Stimulated activated CD4-positive, alpha-beta T cell treated with anti-CD3 and anti-CD28 coated beads, Interleukin-15, amount 100 ng/mL, for 48 hours (primary cell): ENCODE measurements at places on chromosomes 5 and 9.

DNA sequence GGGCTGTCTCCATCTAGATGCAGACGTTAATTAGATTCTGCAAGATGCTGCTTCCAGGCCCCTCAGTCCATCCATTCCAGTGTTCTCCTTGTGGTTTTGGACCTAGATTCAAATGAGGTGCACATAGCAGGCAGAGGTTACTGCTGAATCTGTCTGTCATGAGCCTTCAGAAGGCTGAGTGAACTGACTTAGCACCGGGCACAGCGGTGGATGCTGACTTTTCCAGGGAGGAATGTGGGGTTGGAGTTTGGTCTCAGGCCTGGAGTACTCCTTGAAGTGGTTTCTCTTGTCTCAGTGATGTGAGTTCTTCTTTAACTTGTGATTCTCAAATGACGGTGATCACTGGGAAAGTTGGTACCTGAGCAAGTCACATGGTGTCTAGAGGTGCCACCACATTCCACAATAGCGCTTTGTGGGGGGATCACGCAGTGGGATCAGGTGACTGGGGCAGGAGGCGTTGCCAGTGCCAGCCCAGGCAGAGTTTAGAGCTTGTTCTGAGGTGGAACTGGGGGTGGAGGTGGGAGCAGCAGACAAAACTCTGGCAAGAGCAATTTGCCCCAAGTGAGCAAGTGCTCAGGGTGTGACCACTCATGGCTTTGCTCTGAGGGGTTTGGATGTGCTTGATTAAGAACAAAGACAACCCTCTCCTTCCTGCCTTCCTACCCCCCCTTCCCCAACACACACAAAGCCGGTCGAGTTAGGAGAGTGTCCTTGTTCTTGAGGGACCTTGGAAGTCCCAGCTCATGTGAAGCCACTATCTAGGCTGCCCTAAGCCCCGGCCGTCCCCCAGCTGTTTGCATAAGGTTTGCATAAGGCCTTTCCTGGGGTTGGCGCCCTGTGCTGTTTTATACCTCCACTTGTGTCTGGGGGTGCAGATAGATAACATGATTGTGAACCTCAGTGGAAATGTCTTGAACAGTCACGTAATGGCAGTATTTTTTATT is 25.1 kb downstream of the JADE2 start:
- no peak for DNase-seq

DNA sequence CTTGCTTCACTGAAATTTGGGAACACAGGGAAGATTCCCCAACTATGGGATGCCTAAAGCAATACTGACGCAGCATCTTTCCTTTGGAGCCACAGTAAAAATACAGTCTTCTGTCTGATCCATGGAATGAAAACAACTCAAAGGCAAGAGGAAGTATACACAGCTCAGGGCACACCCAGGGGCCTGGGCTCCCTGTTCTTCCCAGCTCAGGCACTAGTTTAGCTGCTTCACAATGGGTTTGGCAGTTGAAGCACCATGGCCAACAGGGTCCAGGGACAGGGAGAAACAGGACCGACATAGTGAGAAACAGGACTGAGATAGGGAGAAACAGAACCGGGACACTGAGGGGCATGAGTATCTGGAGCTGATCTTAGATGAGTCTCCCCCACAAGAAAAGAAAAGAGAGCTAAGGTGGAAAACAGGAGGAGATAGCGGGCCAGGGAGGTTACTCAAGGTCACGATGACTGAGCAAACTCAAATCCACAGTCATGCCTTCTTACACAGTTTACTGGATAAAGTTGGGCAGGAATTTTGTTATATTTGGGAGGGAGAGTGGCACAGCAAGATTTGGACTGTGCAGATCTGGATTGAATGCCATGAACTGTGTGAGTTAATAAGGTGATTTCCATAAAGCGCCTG is 198.8 kb downstream of the SMARCA2 start:
- no peak for DNase-seq

DNA sequence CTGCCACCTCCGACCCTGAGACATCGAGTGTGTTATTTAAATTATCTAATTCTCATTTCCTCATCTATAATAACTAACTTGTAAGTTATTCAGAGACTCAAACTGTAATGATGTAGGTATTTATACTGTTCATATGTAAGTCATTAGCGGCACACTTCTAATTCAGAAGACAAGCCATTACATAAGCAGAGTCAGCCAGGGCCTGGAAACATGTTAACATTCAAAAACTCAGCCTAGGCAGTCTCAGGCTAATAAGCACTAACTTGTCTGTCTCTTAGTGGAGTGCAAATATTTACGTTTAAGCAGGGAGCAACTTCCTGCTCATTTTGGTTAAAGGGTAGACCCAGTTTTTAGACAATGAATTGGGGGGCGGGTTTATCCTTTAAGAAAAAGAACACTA is 598.4 kb downstream of the ACTL7B start:
- DNase-seq: no peak

GRCh38 chr5:164073081-164073480 is 567.7 kb downstream of the MAT2B start:
- DNase-seq: no peak

DNA sequence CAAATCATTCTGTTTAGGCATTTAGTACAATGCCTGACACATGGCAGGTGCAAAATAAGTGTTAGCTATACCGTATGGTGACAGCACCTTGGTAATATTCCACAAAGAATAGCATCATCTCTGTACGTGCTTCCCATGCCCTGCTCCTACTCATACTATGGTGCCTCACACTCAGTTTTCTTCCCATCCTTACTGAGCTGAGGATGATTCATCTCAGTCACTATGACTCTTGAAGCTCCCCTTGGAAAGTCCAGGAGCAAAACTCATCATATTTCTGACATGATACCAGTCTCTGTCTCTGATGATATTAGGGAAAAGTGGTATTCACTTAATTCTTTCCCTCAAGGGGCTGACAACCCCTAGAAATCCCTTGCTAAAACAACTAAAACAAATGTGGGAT is 423.3 kb downstream of the EFNA5 start:
- DNase-seq: no peak

- no peak for DNase-seq
These were observed 66.7 kb upstream of the ADRA1B start for GRCh38 chr5:159849437-159850083.
